ENCODE measurements at places on chromosomes 11 and 22.
A peak's percentile ranks its signal among the peaks of the same experiment; 100 is the strongest.

- DNase-seq: no peak
These were observed 55.3 kb upstream of the FBXO3 start for GRCh38 chr11:33829430-33830141.

- no peak for DNase-seq
These were observed 12.6 kb downstream of the ZDHHC5 start for GRCh38 chr11:57680552-57680874.

DNA sequence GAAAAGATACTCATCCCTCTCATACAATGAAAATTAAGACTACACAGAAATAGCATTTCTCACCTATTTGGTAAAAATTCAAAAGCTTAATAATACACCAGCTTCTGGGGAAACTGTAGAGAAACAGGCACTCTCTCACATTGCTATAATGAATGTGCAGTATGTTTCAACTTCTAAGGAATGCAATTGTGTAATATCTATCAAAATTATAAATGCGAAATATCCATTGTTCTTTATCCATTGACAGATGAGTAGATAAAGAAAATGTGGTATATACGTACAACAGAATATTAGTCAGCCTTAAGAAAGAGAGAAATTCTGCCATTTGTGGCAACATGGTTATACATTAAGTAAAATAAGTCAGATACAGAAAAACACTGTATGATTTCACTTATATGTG, 101.4 kb upstream of the OR9G4 start:
- DNase-seq: no peak

GRCh38 chr11:60970369-60970774, 1.1 kb upstream of the CD6 start:
- DNase-seq: peak; percentile 68

DNA sequence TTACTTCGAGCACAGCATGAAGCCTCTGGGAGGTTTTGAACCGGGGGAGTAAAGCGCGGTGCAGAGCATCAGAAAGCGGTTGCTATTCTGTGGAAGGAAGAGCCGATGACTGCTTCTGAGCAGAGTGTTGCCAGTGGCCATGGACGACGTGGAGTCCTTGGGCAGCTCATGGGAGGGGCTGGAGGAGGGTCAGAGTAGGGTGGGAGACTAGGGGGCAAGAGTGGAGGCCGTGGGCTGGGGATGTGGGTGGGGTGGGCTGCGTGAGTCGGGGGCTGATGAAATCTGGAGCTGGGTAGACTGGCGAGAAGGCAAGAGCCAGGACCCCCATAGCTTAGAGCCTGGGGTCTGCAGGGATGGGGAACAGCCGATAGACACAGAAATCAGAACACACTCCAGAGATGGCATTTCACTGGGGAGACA, 40.2 kb downstream of the TBC1D22A start:
- no peak for DNase-seq

DNA sequence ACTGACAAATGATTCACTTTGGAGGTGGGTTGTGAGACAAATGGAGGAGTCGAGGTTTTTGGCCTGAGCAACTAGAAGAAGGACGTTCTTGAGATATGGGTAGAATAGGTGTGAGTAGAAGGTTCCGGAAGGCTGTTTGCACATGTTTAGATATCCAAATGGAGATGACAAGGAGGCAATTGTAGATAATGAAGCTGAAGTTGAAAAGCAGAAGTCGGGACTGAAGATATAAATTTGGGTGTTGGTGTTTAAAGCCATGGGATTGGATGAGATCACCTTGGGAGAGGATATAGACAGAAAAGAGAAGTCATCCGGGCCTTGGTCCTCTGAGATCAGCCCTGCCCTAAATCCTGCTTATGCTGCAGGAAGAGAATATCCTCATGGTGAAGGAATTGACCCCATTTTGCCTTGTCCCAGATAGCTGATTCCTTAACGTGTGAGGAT, 75.5 kb upstream of the CD44 start:
- no peak for DNase-seq

GRCh38 chr11:121237686-121238658, 54.6 kb upstream of the SC5D start:
- DNase-seq: no peak

DNA sequence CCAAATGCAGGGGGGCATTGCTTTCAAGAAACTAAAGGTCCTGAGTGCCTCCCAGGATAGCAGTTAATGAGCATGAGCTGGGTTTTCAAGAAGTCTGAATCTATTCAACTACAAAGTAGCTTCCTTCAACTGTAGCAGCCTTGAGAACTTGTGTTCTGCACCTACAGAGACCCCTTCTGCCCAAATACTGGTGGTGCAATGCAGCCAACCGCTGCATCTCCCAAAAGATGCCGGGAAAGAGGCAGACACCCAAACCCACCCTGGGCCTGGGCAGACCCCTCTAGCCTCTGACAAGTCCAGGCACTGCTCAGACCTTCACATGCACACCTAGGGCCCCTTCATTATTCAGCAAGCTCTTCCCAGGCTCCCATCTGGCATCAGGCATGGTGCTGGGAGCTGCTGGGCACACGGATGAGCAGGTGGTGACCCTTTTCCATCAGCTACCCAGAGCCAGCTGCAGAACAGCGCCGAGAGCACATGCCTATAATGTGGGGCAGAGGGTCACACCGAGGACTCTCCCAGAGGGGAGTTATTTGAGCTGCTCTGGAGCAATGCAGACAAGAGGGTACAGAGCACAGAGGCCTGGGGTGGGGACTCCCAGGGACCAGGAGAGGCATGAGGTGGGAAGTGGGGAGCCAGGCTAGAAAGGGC, 44.9 kb upstream of the ETS1 start:
- DNase-seq: no peak

DNA sequence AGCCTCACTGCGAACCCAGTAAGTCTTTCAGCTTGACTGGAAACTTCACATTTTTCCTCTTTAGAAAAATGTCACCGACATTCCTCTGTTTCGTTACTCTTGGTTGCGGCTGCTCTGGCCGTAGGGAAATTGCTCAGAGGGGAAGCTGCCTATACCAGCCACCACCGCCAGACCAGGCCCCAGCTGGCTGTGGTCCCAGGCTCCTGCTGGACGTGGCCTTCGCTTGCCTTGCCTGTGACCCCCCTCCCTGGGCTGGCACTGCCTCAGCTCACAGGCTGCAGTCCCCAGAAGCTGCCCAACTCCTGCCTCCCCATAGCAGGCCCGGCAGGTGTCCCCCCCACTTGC, 197.8 kb downstream of the MN1 start:
- no peak for DNase-seq

- no peak for DNase-seq
These were observed 507.1 kb upstream of the CCDC90B start for GRCh38 chr11:83793310-83793709.

GRCh38 chr22:36734171-36735058, 30.9 kb upstream of the CACNG2 start:
- DNase-seq: no peak

DNA sequence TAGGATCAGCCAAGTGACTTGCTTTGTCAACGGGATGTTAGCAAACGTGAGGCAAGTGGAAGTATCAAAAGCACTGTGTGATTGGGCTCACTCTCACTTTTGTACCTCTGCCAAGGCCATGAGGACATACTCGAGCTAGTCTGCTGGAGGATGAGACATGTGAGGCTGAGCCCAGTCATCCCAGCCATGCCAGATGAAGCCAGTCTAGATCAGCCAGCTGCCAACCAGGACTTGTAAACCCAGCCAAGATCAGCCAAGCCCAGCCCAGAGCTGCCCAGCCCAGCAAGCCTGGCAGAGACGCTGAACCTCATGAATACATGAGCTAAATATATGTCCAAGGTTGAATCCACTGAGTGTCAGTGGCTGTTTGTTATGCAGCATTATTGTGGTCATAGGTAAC, 369.7 kb downstream of the MN1 start:
- no peak for DNase-seq

DNA sequence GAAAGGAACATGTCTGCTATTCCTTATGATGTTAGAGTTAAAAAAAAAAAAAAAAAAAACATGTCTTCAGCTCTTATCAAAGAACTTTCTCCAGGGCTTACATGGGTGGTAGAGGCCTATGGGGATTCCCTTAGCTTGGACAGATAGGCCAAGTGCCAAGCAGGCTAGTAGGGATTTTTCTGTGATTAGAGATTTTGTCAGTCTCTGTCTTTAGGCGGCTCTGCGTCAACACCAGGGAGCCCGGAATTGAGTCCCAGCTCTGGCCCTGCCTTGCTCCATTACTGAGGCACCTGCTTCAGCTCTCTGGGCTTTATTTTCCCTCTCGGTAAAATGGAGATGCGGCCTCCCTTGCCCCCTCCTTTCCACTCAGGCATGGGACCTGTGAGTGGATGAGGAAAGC, 13.1 kb downstream of the CRY2 start:
- DNase-seq: no peak

- no peak for DNase-seq
These were observed 218.8 kb downstream of the HIPK3 start for GRCh38 chr11:33475993-33476392.

- DNase-seq: no peak
These were observed 92.9 kb upstream of the PARVA start for GRCh38 chr11:12284316-12285050.

DNA sequence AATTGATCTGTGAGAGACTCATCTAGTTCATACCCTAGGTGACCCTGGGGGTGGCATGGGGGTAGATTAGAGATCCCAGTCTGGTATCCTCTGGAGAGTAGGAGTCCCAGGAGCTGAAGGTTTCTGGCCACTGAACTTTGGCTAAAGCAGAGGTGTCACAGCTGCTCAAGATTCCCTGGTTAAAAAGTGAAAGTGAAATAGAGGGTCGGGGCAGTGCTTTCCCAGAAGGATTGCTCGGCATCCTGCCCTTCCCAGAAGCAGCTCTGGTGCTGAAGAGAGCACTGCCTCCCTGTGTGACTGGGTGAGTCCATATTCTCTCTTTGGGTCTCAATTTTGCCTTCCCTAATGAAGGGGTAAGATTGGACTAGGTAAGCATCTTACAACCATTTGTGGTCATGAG, 653 bp downstream of the IL18BP start:
- no peak for DNase-seq

DNA sequence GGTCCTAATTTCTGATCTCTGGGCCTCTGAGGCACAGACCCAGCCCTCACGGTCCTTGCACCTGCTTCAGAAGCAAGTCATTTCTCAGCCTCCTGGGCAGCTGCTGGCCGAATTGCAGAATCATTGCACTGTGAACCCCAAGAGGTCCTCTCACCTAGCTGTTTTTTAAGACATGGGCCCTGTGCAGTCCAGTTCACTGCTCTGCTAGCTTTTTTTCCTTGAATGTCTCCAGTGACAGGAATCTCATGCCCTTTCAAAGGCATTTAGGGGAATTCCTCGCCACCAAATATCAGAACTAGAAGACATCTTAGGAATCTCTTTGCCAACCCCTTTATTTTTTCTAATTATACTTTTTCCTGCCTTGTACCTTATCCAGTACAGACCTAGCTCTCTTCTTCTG, 35.6 kb upstream of the TP53I11 start:
- DNase-seq: no peak

- no peak for DNase-seq
These were observed 253.0 kb upstream of the CCDC179 start for GRCh38 chr11:23112987-23113886.

DNA sequence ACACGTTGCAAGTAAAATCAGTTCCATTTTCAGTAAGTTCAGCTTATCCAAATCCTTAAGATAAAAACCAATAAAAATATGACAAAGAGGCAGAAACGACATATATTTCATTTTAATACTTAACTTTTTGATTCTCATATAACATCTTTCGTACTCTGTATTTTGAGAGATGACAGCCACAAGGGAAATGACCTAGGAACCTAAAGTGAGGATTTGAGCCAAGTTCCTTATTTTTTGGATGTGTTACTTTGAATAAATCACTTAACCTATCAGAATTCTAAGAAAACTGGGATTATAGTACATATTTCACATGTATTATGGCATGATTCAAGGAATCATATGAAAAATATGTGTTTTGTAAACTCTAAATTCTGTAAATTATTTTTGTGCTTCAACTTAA, 143.6 kb upstream of the TRPC6 start:
- no peak for DNase-seq

- no peak for DNase-seq
These were observed 30.0 kb upstream of the FAR1 start for GRCh38 chr11:13638422-13638821.

- no peak for DNase-seq
These were observed 14.3 kb upstream of the AIFM3 start for GRCh38 chr22:20952544-20953341.

DNA sequence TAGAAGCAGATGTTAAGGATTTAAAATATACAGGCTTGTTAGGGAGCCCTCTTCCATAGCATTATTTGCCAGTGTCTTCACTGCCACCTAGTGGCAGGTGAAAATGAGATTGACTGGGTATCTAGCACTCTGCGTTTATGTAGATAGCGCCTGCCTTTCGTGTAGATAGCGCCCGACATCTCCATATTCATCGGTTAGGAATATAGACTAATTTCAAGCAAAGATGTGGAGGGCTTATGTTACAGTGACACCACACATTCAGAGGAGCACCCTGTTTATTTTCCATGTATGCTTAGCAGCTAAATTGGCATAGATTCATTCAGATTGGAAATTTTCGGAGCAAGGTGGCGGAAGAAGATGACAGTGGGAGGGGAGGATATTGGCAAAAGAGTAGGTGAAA, 72.0 kb downstream of the SLC5A12 start:
- no peak for DNase-seq

- DNase-seq: no peak
These were observed 566 bp downstream of the INTS4 start for GRCh38 chr11:77993902-77994301.

DNA sequence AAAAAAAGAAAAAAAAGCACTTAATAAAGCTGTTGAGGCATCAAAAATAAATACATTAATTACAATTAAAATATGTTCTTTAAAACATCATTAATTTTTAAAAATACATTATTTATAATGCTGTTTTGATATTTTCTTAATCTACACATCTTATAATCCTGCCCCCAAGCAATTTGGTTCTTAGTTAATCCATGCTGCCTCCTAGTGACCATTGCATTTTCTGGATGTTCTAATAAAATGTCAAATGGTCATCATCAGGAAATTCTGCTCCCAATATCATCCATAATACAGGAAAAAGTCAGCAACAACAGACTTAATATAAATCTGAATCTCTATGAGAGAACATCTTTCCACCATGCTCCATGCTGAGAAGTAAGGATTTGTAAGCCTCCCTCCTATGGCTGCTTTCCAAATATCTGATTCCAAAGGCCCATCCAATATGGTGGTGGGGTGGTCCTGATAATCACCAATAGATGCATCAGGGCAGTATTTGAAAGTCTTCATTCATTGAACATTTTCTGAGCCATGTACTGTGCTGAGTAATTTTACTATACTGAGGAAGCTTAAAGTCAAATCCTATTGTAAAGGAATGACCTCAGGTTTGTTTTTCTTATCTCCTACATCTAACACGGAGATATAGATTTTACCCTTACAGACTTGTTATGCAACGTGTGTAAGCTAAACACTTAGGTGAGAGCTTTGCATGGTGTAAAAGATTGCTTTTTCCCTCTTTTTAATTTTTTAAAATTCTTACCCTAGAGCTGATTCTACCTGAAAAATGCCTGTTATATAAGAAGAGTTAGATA, 124.7 kb upstream of the BMAL1 start:
- no peak for DNase-seq

- DNase-seq: no peak
These were observed 129.7 kb downstream of the LDLRAD3 start for GRCh38 chr11:36073411-36074203.

DNA sequence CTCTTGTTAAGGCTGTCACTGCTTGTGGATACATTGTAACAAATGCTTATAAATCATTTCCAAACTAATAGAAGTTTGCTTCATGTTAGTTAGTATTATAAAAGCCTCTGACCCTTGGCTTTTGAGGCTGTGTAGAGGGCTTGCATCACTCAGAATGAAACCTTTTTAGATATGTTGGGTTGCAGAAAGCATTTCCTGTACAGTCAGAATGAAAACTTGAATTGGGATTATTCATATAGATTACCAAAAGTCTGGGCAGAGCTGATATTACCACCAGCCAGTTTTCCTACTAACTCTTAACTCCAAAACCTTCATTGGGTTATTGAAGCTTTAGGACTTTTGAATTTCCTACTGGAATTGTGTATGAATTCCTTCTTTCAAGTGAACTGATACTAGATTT, 12.0 kb downstream of the KMT2A start:
- DNase-seq: no peak
